ENCODE measurements at places on chromosomes 2 and 18.

DNA sequence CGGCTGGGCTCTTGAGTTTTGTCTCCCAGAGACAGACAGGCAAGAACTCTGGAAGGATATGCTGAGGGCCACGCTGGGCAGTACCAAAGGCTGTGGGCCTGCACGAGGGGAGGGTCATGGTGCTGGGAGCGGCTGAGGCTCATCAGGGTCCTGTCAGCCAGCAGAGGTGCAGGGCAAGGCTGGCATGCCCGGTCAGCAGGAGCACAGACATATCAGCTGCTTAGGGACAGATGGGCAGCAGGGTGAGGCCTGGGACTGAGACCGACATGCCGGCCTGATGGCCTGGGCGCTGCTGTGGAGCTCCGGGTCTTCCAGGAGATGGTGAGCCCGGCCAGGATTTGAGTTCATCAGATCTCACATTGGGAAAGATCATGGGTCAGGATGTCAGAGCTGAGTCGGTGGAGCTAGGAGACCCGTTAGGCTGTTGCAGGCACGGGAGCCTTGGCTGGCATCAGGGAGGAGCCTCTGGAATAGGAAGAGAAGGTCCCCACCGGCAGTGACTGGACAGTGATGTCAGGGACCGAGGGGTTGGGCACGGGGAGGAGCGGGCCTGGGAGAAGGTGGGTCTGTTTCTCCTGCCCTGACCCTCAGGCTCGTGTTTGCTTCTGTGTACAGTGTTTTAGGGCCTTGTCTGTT is 18.8 kb downstream of the CNDP2 start:
- DNase-seq: peak; percentile 7

DNA sequence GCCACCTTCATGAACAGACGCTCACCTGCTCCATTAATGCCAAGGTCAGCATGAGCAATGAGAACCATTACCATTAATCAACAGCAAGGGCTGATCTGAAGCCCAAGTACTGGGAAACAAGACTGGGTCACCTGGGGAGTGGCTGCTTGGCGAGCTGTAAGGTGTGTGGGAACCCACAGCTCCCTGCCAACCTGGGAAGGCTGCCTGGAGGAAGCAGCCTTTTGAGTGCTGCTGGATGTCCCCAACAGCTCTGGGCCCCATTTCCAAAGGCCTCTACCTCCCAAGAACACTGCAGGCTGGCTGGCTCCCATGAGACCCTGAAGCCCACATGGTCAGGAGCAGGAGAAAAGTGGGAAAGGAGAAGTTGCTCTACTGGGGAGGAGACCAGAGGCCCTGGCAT is 62.1 kb downstream of the CYP26B1 start:
- no peak for DNase-seq

DNA sequence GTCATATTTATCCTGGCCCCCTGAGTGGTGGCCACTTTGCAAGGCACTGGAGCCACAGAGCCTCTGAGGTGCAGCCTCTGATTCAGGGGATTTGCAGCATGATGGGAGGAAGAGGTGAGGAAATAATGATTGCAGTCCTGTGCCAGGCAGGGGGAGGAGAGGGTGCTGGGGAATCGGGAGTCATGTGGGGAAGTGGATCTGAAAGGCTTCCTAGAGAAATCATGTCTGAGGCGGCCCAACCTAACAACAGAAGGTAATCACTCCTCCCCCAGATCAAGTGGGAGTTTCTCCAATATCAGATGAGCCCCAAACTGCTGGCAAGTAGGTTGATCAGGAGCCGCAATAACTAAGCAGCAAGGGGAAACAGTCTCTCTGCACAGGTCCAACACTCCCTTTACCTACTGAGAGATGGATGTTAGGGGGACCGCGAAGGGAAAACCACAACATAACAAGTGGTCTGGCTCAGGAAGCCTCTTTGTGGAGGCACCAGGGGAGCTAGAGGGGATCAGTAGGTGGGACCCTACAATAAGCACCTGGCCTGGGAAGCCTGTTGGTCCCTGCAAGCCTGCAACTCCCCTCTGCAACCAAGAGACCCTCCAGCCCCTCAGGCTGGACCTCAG is 71.8 kb upstream of the NPAS2 start:
- no peak for DNase-seq

DNA sequence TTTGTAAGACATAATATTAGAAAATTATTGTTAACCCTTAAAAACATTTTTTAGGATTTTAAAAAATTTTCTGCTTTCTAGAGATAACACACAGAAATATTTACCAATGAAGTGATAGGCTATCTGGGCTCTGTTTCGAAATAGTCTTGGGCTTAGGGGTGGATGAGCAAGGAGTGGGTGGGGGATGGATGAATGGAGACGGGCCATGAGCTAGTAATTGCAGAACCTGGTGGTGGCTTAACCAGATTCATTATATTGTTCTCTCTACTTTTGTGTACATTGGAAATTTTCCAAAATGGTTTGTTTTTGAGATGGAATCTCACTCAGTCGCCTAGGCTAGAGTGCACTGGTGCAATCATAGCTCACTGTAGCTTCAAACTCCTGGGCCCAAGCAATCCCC is 89.6 kb downstream of the TCF7L1 start:
- no peak for DNase-seq

DNA sequence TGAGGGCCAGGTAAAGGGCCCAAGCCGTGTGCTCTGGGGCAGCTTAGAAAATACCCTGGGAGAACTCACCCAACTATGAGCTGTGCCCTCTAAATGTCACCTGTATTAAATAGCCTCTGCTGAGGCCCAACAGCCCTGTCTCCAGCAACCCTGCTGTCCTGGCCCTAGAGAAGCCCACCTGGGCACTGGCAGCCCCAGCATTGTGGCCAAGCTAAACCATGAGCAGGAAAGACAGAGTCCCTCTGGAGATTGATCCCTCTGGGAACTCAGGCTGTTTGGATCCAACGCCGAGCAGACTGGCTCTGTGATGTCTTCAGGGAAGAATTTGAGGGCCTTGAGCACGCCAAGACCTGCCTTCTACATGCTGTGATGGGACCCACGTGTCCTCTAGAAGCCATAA is 126.5 kb downstream of the TTC32 start:
- DNase-seq: no peak

DNA sequence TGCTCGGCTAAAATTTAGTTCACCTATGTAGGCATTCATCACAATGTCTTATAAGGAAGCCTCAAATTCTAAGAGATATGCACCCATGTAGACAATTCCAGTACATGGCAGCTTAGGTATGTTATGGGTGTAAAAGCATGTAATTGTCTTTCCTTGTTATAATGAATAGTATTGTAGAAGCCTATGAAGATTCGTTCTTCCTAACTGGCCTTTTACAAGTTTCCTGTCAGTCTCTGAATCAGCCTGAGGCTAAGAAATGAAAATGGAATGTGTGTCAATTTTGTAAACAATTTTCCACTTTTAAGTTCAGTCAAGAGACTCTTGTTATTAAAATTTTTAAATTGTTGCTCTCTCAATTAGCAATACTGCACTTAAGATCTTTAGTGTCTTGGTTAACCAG is 189.9 kb upstream of the GALNT5 start:
- DNase-seq: no peak

DNA sequence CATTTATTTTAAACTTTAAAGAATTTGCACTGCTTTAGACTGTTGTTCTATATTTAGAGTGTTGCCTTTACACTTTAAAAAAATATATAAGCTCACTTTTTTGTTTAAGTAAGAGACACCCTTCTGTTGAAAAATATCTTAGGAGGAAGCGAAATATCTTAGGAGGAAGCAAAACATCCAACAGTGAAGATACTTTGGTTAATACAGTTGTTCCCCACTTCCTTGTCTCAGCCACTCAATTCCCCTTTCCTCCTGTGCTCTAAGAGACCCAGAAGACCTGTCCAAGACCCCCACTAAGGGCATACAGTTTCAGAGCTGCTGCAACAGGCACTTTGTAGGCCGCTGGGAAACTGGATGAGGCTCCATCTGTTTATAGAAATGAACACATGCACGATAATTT is 5.7 kb downstream of the SERPINB8 start:
- no peak for DNase-seq

GRCh38 chr2:196288006-196288538 is 116.7 kb upstream of the STK17B start:
- no peak for DNase-seq

GRCh38 chr2:101160454-101160853 is 9.3 kb upstream of the TBC1D8 start:
- no peak for DNase-seq

DNA sequence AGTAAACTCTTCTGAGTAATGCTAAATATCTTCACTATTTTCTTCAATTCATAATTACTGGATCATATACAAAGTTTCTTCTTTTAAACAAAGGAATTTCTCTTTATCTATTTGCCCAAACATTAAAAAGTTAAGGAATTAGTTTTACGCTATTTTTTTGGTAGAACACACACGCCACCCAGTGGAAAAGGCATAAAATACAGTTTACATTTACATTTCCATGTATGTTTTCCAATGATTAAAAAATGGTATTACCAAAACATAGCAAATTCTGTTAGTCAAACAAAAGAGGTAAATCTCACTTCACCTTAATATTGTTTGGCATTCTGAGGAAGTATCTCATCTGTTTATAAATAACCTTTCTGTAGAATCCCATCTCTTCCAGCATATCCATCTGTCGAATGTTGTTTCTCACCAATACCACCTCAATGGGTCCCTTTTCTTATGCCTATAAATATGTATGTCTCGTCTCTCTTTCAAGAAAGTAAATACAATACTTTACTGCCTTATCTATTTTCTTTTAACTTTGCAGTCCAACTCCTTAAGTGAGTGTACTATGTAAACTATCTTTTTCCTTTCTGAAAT is 7.2 kb downstream of the BOLL start:
- no peak for DNase-seq

DNA sequence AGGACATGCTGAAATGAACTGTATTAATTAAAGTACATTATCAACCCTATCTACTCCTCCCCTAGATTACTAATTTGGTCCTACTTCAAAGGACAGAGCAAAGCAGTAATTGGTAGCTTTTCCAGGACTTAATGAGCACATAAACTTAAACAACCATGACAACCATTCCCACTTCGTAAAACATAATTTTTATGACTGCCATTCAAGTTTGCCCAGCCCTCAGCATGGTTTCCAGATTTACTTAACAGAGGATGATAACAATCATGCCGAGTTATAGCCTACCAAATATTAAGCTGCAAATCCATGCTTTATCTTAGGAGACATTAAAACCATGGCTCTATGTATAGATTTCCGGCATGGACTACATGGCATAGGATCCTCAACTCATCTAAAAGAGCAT is 401.1 kb upstream of the CHAC2 start:
- no peak for DNase-seq

DNA sequence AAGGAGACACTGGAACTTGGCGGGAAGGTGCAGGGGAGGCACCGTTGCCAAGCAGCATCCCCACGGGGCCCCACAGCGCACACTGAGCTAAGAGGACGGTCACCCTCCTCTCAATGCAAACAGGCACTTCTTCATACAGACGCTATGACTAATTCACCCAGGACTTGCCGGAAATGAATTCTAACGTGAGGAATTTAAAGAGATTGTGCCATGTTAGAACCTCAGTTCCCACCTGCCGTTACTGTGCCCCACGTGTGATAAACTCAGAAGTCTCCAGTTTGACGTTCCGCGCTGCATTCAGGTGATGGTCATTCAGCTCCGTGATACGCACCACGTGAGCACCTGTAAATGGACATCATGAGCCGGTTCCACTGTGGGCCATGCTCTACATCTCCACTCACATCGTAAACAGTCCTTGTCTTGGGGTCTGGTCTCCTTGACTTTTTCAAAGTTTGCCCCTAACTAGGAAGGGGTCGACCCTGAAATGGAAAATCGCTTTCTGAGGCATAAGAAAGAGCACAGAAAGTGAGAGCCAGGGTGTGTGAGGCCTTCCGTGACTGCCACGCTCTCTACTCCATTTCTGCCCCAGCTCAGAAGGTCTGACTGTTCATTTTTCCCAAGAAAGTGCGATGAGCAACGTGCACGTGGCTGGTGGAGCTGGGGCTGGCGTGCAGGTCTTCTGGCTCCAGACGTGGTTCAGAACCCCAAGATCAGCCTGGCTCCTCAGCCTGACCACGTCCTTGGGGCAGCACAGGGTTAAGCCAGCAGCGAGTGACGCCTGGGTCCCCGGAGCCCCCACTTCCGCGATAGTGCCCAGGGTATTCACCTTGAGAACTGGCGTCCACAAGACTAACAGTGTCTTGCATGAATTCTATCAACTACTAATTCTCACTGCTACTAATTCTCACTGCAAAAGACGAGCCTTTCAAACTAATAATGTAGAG is 35.1 kb downstream of the TMEM18 start:
- DNase-seq: peak; percentile 16

- DNase-seq: no peak
These were observed 140.3 kb downstream of the TRIB2 start for GRCh38 chr2:12856934-12857601.

GRCh38 chr2:134582547-134582899 is 136.3 kb downstream of the TMEM163 start:
- DNase-seq: no peak

DNA sequence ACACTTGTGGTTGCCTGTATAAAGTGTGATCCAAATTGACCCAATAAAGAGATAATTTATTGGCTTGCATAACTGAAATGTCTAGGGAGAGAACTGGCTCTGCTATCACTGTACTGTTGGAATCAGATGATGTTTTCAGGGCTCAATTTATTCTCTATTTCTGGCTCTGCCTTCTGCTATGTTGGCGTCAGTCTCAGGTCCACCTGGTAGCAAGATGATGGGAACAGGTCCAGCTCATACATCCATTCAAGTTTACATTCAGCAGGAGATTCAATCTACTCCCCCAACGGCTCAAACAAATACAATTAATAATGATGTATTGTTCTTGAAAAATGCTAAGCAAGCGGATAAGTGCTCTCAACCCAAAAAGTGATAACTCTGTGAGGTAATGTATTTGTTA is 297.7 kb upstream of the SYT4 start:
- no peak for DNase-seq

GRCh38 chr2:219483451-219484342 is 15.0 kb upstream of the GMPPA start:
- DNase-seq: no peak

DNA sequence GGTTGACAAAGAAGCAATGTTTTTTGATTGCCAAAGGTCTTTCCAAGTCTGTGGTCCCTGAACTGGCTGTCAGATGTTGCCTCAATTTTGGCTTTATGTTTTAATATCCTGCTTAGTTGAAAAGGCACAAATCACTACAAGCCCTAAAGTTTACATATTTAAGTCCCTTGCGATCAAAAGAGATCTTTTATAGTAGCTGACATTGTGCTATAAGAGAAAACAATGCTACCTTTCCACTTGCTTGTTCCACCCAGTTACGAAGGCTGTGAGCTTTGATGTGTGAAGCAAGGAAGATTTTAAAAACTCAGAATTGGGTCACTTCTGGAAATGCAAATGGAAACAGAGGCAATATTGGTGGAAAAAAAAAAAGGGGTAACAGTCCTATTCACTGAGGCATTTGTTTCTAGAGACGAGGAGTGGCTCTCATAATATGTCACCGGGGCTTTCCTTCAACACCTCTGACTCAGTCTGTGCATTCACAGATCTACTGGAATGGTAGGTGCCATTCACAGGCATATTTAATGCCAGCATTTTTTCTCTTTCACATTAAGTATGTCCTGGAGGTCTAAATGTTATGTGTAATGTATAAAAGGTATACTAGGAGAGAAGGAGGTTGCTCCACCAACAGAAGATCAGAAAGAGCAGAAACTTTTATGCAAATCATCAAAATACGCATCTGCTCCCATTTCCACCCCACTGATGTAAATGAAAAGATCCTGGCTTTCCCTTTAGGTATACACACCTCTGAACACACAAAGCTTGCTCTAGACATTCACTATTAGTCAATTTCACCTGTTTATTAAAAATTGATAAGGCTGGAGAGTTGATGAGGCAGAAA is 91.8 kb downstream of the TGIF1 start:
- DNase-seq: no peak
